HT1080 (cell line): ENCODE measurements at places on chromosomes 13 and 19. TPM values are rescaled to one million over a fixed set of nuclear protein-coding genes. Genes with fewer than 3 reads are reported as not detected.

DNA sequence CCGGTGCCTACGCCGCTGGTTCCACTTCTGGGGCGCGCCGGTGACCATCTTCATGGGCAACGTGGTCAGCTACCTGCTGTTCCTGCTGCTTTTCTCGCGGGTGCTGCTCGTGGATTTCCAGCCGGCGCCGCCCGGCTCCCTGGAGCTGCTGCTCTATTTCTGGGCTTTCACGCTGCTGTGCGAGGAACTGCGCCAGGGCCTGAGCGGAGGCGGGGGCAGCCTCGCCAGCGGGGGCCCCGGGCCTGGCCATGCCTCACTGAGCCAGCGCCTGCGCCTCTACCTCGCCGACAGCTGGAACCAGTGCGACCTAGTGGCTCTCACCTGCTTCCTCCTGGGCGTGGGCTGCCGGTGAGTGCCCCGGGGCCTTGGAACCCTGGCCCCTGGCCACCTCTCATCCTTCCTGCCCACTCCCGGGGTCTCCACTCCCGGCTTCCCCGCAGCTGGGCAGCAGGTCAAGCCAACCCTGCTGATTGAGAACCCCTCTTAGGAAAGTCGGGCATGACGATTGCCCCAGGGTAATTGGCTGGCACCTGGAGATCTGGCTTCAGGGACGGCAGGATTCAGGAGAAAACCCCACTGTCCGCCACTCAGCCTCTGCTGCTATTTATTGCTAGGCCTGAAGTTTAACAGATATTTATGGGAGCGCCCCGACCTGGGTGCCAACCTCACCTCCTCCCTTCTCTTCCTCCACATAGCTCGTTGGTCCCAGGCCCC lies 39.1 kb downstream of the TRPM4 start:
- DNase-seq = no peak

- peak; percentile 100 for DNase-seq
Measured at GRCh38 chr13:79936368-79937136, 404.4 kb downstream of the SPRY2 start.

- DNase-seq = no peak
Measured at GRCh38 chr13:46213242-46213641, 1.5 kb downstream of the LRRC63 start.

GRCh38 chr19:29658221-29658991 lies 6.9 kb upstream of the PLEKHF1 start:
- DNase-seq = peak; percentile 55

GRCh38 chr13:112893570-112894422 lies 75.2 kb upstream of the MCF2L start:
- no peak for DNase-seq

GRCh38 chr13:52109116-52109670 lies 19.7 kb downstream of the NEK5 start:
- no peak for DNase-seq

DNA sequence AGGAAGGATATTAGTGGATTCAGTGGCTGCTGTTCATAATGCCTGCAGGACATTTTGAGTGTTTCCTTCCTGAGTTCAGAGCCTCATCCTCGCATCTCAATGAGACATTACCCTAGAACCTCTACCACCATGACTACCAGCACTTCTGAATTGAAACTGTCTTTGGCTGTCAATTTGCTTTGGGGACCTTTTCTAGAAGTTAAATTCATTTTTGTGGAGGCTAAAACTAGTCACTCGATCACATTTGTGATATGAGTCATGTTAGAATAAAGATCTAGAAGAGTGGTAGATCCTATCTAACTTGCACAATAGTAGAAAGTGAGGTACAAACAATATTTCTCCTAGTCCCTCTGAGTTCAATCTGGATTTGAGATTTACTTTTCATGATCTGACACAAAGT lies 124.9 kb downstream of the KCNRG start:
- DNase-seq = no peak

- DNase-seq = no peak
Measured at GRCh38 chr13:28725046-28725610, 6.4 kb upstream of the SLC46A3 start.

GRCh38 chr13:85663856-85664255 lies 135.4 kb downstream of the SLITRK6 start:
- DNase-seq = no peak

DNA sequence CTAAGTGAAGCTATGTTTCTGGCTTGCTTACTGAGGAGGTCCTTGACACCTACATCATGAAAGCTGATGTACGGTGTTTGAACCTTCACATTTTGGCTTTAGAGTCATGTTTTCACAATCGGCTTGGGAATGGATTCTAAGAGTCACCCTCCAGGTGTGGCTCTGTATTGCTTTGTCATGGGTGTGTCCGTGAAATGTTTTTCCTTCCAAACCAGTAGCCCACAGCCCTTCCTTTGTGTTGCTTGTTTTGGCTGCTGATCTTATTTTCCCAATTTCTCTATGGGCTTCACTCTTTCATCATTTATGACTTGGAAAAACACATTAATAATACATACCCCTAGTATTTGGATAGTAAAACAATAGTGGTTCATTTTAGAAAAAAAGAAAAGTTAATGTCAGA lies 240.6 kb downstream of the GGACT start:
- no peak for DNase-seq

DNA sequence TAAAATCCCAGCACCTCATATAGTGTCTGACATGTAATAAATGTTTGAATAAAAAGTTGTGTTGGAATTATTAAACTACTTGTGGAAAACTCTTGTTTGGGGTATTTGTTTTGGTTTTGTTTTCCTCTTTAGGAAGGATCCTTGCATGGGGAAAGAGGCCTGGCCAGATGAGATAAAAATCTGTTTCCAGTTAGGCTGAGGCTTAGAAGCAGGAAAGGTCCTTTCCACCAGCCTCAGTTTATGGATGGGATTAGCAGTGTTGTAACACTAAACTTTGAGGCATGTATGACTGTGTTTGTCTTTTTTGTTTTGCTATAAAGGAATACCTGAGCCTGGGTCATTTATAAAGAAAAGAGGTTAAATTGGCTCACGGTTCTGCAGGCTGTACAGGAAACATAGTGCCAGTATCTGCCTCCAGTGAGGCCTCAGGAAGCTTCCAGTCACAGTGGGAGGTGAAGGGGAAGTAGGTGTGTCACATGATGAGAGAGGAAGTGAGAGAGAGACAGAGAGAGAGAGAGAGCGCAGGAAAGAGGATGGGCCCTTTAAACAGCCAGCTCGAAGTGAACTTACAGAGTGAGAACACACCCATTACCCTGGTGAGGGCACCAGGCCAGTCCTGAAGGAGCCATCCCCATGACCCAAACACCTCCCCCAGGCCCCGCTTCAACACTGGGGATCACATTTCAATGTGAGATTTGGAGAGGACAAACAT lies 21.6 kb downstream of the SPATA13 start:
- no peak for DNase-seq

DNA sequence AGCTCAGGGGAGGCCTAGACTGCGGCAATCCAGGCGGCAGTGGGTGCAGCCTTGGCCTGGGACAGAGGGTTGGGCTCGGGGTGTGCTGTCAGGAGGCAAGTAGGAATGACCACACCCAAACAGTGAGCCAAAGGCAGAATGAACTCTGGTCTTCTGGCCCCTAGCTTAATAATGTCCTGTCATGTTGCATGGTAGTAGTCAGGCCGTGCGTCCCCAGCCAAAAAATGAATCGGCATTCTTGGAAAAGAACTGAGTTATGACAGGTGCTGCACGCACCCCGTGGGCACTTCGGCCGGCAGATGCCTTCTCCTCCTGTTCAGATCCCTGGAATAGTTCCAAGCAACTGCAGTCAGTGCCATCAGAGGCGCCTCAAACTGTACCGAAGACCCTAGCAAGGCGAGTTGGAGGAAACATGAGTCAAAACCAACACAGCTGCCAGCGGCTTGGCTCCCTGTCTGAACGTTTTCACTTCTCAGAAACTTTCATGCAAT lies 55.9 kb downstream of the ATP7B start:
- peak; percentile 60 for DNase-seq

DNA sequence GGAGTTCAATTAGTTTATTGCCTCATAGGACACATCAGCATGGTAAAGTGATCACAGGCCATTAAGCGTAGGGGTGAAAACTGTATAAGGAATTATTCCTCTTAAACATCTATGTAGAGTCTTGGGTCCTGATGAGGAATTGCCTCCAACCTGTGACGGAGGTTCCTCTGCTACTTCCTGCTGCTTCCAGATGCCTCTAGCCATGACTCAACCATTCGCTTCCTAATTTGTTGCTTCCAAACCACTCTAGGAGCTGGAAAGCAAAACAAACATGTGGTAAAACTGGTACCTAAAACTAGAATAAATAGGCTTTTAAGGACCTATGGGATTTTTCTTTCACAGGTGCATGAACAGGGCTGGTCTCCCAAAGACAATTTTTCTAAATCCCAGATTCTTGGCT lies 253.8 kb downstream of the KLF12 start:
- DNase-seq = no peak

DNA sequence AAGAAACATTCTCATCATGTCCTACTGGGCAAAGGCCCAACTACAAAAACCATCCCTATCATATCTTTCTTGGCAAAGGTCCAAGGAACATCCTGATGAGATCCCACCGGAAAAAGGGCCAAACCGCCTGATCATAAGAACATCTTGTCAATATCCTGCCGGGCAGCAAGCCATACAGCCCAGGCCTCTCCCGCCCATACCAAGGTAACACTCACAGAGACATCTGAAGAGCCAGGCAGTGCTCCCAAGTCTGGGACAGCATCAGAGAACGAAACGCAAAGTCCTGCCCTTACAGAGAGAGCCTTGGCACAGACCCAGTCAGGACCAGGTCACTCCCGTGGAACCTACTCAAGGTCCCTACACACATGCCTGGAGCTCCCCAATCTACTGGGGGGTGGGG lies 18.5 kb upstream of the ZNF331 start:
- DNase-seq = no peak

GRCh38 chr19:782185-782877 lies 14.9 kb upstream of the PTBP1 start:
- peak; percentile 52 for DNase-seq

- DNase-seq = no peak
Measured at GRCh38 chr19:271856-272255, 19.3 kb downstream of the PLPP2 start.

- DNase-seq = no peak
Measured at GRCh38 chr19:13134626-13135025, 15.5 kb downstream of the STX10 start.

The FGF9 gene
- 0.47 TPM in 1 of 2 replicates, not detected in the other for total RNA-seq

The ZNF99 gene
- total RNA-seq = not detected in 2 replicates

The FGF14 gene
- not detected in 2 replicates for total RNA-seq

The KLK1 gene
- not detected in 2 replicates for total RNA-seq

The NHLRC3 gene
- total RNA-seq = 4.7 and 5.4 TPM in 2 replicates

The MARCHF2 gene
- 6.5 and 10.4 TPM in 2 replicates for total RNA-seq

The ZNF665 gene
- total RNA-seq = not detected in 2 replicates

The F10 gene
- not detected in 2 replicates for total RNA-seq

The ZIK1 gene
- 0.51 and 1.5 TPM in 2 replicates for total RNA-seq
